ENCODE measurements at places on chromosomes 5 and 9.

DNA sequence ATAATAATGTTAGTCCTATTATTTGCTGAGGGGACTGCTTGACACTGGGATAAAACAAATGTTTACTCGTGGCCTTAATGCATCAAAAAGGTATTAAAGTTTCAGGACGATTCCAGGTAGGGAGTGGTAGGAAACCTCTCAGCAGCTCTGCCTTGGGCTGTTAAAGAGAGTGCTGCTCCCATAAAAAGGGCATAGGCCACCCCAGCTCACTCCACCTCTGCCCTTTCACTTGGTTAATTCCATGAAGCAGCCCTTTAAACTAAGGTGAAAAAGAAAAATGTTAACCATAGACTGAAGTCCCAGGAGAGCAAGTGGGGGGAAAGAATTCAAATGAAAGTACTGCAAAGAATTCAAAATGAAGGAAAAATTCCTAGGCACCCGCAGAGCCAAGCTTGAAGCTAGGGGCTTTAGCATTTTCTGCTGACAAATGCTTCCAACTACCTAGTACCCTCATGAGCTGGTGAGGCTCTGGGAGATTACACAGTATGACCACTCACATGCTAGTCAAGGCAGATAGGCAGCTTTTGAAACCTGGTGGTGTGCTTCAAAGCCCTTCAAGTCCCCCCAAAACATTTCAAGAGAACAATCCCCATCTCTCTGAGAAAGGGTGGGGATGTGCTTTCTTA lies 8.5 kb downstream of the KLF9 start:
- no peak for DNase-seq

DNA sequence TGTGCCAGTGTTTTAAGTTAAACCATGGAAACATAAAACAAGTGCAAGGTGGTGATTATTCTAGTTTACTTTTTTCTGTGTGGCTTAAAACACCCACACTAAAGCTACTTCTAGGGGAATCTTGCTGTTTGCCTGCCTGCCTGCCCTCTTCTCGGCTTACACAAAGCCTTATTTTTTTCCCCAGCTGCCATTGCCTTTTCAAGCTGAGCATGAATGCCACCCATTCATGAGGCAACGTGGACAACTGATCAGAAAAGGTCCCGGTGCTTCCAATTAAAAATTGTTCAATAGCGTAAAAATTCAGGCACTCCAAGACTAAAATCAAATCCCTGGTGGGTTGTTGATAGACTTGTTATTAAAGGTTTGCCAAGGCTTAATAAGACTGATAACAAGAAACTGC lies 401.4 kb downstream of the TMEM161B start:
- peak; percentile 20 for DNase-seq

GRCh38 chr5:134540747-134541733 lies 15.6 kb downstream of the JADE2 start:
- DNase-seq, result no peak

DNA sequence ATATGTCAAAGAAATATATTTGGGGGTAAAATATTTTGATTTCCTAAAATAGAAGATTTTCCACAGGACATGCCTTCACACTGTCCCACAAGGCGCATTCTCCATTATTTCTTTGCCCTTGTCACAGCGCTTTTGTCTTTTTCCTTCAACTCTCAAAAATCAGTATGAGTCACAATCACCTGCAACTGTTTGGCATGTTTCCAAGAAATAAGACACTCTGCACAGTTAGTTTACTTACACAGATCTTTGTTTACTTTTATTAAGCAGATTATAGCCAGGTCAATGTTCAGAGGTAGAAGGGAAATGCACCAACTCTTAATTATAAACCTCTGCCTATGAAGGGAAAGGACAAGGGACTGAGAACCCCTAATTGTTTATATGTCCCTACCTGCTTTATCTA lies 9.5 kb downstream of the CEMIP2 start:
- DNase-seq, result no peak

DNA sequence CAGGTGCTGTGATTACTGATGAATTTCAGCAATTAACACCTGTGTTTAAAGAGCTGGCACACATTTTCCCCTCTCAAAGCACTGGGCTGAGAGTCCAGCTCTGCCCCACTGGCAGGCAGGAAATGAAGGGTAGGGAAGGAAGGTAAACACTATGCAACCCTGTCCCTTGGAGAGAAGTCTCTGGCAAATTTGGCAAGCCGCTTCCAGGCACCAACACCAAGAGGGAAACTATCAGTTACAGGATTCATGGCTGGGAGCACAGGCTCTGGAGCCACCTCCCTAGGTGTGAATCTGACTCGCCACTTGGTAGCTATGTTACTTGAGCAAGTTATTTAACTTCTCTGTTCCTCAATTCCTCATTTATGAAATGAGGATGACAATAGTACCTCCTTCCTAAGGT lies 3.3 kb downstream of the ANKS6 start:
- no peak for DNase-seq

GRCh38 chr5:171392585-171393159 lies 5.0 kb downstream of the NPM1 start:
- DNase-seq, result no peak

GRCh38 chr5:115702025-115702424 lies 76.2 kb upstream of the TMED7 start:
- no peak for DNase-seq

DNA sequence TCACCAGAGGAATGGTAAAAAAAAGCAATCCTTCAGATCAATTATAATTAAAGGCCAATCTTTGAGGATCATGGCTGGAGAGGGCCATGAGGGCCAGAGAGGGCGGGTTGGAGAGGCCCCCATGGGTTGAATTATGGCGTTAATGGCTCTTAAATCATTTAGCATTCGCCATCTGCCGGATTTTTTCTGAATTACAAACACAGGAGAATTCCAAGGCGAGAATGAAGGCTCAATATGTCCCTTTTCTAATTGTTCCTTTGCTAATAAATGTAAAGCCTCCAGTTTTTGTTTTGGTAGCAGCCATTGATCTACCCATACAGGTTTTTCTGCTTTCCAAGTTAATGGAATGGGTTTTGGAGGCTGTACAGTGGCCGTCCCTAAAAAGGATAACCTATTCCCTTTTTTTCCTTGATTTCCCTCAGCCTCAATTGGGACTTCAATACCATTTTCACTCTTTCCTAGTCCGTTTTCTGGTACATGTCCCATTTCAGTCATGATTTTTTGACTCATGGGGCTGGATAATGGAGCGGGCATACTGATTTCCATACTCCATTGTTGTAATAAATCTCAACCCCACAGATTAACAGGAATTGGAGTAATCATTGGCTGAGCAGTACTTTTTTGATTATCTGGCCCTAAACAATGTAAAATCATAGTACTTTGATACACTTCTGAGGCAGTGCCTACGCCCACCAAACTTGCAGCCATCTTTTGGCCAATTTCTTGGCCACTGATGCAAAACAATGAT lies 6.7 kb upstream of the TMEM141 start:
- DNase-seq, result no peak

DNA sequence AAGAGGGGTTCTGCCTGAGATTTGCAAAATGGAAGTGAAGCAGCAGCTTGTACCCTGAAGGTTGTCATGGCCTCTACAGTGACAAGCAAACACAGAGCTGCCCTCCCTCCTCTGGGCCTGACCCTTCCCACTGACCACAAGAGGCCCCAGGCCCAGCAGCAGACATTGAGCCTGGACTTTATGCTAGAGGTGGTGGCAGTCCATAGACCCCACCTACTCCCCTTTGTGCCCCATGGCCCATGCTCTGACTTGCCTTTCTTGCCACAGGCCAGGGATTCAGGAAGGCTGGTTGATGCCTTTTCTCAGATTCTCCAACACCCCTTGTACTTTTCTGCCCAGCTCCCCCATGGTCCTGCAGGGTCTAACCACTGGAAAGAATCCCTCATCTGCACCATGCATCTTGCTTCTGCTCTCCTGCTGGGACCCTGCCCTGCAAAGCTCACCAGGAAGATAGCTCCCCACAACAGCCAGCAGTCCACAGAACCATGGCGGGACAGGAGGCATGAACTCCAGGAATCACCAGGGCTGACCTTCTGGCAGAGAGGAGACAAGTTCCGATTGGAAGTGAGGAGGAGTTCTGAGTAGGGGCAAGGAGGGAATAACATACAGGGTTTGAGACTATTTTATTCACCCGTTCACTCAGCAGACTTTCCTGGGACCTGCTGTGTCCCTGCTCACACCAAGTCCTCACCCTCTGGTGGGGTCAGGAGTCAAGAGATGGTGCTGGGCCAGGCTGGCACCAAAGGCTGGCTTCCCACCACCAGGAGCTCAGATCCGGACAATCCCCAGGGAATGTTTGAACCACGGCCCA lies 263.8 kb downstream of the SYK start:
- no peak for DNase-seq

- peak; percentile 25 for DNase-seq
These were observed 16.2 kb upstream of the NDUFB6 start for GRCh38 chr9:32589083-32589723.

GRCh38 chr5:102622262-102622661 lies 123.5 kb upstream of the SLCO6A1 start:
- DNase-seq, result no peak

GRCh38 chr9:27977931-27978330 lies 404.6 kb upstream of the C9orf72 start:
- DNase-seq, result no peak

DNA sequence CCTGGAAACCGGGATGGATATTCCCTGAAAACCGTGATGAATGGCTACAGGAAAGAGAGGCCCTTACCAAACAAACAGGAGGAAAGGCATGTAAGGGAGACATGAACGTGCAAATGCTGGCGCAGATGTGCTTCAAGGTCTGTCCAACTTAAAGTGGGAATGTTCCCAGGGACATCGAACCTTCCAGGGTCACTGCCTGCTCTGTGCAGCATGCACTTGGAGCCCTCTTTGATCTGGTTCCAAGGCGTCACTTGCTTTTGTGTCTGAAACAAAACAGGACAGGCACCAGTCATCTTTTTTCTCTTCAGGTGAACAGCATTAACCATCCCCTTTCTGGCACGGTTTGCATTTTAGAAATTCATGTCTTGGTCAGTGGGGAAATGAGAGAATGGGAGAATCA lies 479.4 kb downstream of the RASEF start:
- DNase-seq, result no peak

- DNase-seq, result no peak
These were observed 185.8 kb upstream of the ELAVL2 start for GRCh38 chr9:24011881-24012280.

DNA sequence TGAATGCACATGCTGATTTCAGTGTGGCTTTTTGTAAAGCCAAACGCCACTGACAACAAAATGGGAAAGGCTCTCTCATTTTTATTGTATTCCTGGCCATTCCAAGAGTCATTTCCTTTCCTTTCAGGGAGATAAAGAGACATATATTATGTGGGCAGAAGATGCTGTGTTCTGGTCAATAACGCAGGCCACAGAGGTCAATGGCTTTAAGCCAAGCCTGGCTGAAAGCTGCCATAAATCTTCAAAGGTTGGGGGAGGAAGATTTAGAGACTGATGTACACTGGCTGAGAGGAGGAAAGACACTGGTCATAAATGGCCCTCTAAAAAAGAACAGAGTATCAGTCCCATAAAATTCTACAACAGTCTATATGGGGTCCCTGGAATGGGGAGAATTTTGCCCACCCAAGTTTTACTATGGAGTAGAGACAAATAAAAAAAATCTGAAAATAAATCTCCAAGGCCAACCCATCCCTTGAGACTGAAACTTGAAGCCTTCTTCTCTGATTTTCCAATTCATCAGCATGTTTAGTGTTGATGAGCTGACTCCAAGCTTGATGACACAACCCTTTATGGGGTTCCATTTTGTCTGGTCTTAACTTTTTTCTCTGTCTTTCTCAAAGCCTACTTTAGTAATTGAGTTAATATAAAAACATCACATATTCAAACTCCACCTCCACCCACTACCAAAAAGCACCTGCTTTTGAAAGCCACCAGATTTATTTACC lies 152.1 kb upstream of the SLC24A2 start:
- no peak for DNase-seq

DNA sequence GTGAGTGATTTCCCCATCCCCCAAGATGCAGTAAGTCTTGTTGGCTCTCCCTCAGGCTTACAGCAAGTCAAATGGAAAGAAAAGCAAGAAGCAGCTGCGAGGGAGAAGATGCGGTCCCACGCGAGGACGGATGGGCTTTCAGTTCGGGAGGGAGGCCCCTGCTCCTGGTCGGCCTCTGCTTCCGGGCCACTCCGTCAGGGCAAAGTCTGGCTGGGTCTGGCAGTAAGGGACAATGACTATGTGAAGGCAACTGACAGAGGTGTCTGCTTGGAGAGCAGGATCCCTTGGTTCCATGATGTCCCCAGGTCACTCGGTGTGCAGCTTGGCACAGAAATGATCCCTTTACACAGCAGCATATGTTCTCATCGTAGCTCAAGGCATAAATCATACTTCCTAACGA lies 146.7 kb downstream of the HSPA4 start:
- no peak for DNase-seq

GRCh38 chr5:132635873-132636272 lies 22.1 kb upstream of the IL13 start:
- no peak for DNase-seq

DNA sequence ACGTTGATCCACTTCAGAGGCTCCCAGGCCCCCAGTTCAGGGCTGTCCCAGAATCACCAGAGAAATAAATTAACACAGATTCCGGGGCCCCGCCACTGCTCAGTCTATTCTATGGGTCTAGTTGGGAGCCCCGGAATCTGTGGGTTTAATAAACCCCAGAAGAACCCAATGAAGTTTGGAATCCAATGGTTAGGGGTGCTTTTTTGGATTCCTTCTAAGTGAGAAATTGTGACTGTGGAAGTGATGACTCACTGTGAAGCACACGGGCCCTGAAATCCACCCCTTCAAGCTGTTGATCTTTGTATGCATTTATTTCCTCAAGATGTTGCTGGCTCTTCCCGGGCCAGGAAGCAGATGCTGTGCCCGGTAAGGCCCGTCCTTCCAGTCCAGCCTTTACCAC lies 57.3 kb upstream of the SLC28A3 start:
- DNase-seq, result no peak

- no peak for DNase-seq
These were observed 5.7 kb upstream of the DOCK2 start for GRCh38 chr5:169631360-169631759.

GRCh38 chr5:72767289-72768010 lies 49.0 kb upstream of the TNPO1 start:
- no peak for DNase-seq

DNA sequence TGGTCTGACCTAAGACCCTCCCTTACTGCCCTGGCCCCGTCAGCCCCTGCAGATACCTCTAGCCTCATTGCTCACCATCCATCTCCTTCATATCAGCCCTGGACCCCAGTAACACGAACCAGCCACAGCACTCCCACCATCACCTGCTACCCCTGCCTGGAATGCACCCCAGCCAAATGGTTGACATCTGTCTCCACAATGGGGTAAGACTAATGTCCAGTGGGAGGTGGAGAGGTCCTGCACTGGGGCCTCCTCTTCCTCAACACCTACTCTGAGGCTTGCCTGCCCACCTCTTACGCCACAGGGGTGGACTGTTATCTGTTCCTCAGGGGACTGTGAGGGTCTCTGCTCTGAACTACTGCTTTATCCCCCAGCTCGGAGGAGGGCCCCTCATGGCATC lies 12.1 kb downstream of the CSF2 start:
- no peak for DNase-seq

DNA sequence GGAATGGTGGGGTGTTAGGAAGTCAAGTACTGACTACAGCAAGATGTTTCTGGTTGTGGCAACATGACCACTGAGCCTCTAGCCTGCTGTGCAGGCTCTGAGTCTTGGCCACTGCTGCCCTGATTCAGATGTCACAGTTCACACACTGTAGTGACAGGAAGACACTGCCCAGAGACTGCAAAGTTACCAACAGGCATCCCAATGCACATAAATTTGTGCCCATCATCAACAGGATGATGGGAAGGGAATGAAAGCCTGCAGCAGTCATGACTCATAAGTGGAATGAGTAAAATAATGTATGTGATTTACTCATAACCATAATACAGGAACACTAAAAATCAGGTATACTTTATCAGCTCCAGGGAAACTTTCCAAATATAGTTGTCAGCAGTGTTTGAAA lies 251.6 kb upstream of the HAPLN1 start:
- DNase-seq, result no peak
